ENCODE measurements at places on chromosomes 1 and 21. TPM values are rescaled to one million over a fixed set of nuclear protein-coding genes. Genes with fewer than 3 reads are reported as not detected.

Gene FCRL5
- total RNA-seq: not detected

DNA sequence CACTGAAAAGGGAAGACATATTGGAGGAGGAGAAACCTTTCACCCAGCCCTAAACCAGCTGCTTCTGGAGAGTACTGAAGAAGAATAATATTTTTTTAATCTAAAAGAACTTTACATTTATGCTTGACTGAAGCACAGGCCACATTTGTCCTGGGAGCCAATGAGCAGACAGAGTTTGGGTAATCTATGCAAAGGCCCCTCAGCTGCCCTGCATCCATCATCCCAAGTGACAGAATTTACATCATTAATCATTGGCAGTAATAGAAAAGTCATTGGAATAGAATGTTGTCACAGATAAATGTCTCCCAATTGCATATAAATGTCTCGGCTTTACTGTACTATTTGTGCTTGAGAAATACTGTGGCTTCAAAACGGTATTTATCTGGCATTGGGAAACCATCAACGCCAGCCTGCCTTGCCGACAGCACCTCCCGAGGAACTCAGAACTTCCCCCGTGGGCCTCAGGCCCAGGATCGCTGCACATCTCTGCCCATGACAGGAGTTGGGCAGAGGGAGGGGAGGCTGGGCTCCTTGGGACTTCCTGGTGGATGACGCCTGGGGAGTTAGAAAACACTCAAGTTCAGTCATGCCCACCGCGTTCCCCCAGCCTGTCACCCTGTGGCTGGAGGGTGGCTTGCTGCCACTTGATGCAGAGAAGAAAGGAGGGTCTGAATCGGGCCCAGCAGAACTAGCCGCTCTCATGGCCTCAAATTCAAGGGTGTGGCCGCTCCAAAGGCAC is 133.1 kb downstream of the CAMTA1 start:
- no peak for DNase-seq

- no peak for DNase-seq
These were observed 121.8 kb downstream of the GALNT2 start for GRCh38 chr1:230188826-230189225.

DNA sequence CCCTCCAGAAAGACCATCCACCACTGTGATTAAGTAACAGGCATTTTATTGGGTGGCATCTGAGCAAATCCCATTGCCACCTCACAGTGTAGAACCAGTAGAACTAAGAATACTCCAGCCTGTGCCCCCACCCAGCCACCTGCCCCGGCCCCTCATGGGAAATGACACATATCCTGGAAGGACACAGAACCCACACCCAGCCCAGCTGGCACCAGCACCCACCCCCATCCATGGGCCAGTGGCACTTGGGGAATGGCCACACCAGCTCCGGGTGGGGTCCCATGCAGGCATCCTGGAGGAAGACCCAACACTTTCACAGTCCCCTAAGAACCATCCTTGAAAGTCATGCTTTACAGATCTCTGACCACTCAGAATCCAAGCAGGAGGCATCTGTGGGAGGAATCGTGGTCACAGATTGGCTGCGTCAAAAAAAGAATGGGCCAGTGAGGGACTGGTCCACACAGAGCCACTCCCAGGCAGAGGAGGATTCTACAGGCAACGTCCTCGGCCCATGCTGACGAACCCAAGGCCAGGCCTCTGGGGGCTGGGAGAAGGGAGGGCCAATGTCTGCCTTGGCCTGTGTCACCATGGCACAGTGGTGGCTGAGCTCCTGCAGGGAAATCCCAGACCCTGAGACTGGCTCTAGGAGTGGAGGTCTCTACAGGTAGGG is 12.1 kb upstream of the TAS1R2 start:
- no peak for DNase-seq

Gene OR10Z1
- total RNA-seq: not detected

Gene KRTCAP2
- total RNA-seq: 123 TPM

Gene TNFSF4
- 2.7 TPM for total RNA-seq

DNA sequence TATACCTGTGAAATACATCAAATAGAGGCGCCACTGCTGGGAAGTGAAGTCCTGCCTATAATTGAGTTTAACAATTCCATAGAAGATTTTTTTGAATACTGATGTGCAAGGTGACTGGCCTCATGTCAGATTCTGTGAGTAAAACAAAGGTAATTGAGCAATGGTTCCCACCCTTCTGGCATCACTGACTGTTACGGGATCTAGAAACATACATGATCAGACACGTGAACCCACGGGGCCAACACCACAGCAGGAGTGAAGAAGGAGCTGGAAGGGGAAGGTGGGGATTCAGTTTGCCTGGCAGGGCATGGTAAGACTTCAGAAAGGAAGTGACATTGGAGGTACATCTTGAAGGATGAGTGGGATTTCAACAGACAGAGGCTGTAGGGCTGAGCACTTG is 270.2 kb downstream of the DISC1 start:
- DNase-seq: no peak

DNA sequence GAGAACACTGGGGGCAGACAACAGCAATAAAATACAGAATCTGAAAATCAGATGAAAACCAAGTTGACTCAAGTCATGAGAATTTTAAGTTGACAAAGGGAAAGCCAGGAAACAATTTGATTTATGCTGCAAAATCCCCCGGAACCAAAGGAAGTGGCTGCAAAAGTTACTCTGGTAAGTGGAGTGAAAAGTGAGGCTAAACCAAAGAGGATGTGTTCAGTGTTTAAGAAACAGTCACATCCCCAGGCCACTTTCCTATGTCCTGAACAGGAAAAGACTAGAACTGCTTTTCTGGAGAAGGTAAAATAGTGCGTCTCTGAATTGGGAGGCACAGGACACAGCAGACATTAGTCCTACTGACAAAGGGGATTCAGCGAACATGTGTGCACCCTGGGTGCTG is 5.9 kb downstream of the TARBP1 start:
- no peak for DNase-seq
